ENCODE measurements at places on chromosomes 1 and 21. TPM values are rescaled to one million over a fixed set of nuclear protein-coding genes. Genes with fewer than 3 reads are reported as not detected.

DNA sequence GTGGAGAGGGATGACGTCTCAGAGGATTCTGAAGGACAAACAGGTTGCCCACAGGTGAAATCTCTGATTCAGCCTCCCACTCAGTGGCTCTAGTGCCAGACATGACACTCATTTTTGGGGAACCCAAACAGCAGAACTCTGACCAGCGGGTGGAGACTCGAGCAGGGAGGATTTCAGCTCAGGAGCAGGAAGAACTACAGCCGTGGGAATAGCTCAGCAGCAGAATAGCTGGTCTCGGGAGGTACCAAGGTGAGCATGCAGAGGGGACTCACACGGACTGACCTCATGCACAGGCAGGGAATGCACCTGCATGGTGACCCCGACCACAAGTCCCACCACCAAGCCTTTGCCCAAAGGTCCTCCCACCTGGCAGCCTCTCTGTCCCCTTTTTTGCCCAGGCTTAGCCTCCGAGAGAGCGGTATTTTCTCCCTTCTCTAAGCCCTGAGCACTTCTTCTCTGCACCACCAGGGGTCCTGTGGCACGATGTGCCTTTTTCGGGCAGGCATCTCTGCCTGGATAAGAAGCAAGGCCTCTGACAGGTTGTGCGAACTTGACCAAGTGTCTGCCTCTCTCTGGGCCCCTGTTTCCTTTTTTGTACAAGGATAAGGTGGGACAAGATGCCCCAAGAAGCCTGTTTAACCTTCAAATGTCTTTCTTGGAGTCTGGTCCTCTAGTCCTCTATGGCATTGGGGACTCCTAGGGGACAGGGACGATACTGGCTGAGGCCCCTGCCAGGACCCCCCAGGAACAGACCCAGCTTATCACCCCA, 8.8 kb upstream of the FGR start:
- DNase-seq = peak; percentile 61

- DNase-seq = no peak
These were observed 19.8 kb downstream of the NPR1 start for GRCh38 chr1:153698020-153698922.

- no peak for DNase-seq
These were observed 84.6 kb downstream of the ACTL8 start for GRCh38 chr1:17839641-17840196.

DNA sequence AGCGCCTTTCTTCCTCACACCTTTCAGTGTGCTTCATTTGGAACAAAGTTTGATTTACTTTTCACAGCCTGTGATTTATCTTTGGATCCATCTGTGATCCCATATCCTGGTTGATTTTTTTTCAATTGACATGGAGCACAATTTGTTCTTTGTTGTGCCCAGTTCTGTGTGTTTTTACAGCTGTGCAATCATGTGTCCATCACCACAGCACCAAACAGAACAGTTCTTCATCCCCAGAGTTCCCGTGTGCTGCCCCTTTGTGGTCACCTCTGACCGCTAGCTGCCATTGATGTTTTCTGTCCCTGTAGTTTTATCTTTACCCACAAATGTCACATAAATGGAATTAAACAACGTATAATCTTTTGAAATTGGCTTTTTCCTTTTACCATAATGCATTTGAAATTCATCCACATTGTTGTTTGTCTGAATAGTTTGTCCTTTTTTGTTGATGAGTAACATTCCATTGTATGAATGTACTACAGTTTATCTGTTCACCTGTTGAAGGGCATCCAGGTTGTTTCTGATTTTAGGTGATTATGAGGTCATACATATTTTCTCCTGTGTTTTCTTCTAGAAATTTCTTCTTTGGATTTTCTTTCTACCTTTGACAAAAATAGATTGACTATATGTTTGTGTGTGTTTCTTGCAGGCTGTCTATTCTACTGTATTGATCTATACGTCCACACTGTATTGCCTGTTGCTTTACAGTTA, 17.4 kb downstream of the MIGA1 start:
- DNase-seq = peak; percentile 9

DNA sequence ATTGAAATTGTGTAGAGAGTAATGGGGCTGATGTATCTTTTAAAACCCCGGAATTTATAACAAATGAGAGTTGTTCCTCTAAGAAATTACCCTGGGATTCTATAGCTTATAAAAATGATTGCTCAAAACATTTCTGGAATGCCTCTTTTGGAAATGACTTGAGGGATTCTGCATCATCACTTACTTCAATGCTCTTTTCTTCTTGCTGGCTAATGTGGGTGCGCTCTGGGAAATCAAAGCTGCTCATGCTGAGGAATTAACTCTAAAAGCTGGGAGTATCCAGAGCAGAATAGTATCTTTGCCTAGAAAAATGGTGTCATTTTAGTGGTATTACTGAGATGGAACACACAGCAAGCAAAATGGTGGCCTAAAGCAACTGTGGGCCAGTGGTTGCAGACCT, 23.0 kb upstream of the TBX15 start:
- no peak for DNase-seq

CAMTA1 gene
- 38.6 TPM for total RNA-seq

GRCh38 chr1:95532335-95532734, 298.3 kb downstream of the RWDD3 start:
- DNase-seq = peak; percentile 16

DNA sequence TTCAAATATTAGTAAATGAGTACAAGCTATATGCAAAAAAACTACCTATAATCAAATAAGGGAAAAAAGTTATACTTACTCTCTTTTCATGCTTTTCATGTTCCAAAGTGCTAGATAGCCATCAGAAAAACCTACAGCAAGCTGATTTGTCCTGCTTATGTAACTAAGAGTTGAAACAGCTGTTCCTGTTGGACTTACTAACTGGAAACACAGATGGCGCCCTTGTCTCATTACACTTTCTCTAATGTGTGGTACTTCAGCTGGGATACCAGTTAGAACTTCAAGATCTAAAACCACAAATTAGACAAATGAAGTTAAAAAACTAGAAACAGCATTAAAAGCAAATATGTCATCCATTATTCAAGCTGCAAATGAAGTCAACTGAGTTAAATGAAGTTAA, 24.3 kb downstream of the AHCTF1 start:
- peak; percentile 62 for DNase-seq

DNA sequence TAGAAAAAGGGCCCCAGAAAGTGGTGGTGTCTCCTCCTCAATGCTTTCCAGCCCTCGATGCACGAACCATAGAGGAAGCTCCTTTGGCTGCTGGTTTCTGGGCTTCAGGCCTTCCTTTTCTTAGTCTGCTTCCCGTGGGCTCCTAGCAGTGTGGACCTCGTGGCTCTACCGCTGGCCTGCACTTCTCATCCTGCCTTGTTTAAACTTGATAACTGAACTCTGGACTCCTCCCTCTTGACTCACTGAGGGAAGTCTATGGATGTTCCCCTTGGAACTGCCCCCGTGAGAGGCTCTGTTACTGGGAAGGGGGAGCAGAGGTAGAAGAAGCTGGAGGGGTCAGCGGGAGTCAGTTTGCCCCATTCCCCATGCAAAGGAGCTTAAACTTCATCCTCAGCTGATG, 75.3 kb upstream of the WDR26 start:
- no peak for DNase-seq
